ENCODE measurements at places on chromosomes 2 and 18.

DNA sequence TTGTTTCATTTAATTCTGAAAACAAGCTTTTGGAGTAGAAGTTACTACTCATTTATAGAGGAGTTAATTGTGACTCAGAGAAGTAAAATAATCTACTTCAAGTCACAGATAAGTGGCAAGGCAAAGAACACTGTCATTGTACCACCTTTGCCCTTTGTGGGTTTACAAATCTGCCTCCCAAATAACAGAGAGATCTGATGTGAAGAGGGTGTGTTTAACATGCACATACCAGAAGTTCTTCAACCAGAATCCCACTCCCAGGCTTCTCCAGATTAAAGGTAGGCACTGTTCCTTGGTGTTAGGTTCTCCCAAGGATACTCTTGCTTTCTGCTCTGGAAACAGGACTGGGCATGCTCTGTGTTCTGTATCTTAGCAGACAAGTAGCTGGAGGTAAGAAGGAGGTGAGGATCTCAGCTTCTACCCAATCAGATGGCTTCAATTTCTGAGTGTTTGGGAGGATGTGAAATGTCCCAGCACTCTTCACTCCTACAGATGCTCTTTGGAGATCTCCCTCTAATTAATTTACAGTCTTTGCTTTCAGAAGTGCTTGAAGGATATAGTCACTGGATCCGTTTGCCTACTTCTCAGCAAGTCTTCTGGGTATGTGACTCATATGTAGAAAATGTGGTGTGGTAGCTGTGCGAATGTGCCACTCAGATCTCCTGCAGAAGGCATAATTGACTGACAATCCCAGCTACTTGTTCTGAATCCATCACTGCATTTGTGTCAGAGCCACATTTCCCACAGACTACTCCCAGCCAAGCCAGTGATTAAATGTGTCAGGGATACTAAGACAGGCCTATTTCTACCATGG is 111.1 kb downstream of the KLHL14 start:
- peak; percentile 65 for DNase-seq

GRCh38 chr2:46942143-46942526 is 26.5 kb upstream of the MCFD2 start:
- no peak for DNase-seq

DNA sequence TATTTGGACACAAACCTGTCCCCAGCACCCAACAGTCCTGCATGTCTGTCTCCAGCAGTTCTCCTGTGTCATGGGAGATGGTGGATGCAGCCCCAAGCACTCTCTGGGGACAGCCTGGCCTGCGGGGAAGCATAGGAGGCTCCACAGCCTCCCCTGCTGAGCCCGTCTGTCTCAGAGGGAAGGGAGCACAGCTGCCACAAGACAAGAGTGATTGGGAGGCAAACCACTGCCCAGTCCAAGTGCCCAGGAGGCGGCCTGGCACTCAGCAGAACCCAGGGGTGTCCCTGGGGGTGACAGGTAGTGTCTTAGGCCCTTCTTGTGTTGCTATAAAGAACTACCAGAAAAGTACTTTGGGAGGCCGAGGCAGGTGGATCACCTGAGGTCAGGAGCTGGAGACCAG is 211.2 kb upstream of the MYT1L start:
- DNase-seq, result no peak

DNA sequence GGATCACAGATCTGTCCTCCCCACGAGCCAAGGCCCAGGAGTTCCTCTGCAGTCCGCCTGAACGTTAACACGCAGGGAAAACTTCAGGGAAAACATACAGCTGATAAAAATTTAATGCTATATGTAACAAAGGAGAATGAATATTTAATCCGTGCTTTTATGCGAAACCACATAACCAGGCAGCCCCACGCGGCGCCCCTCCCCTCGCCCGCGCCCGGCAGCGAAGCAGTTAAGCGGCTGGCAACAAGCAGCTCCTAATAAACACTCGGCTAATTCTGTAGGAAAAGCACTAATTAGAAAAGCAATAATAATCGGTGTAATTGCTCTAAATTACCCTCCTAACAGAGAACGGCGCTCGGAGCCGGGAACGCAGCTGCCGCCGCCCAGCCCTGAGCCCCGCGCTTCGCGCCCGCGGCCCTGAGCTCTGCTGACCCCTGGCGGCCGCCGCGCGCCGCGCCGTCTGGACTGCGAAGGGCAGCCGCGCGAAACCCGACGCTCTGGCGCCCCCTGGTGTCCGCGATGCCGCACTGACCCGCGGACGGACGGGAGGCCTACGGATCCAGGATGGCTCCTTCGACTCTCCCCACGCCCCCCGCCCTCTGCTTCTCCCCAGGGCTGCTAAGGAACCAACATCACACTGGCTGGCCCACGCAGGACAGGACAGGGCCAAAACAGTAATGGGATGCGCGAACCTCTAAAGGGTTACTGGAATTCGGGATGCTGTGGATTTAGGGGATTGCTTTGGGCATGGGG is 181.4 kb downstream of the SMAD2 start:
- peak; percentile 54 for DNase-seq

Data from NCI-H460 (cell line).